ENCODE measurements at places on chromosomes 2 and 18.
A peak's percentile ranks its signal among the peaks of the same experiment; 100 is the strongest.

GRCh38 chr2:161420406-161421074 lies 4.4 kb downstream of the TBR1 start:
- DNase-seq: no peak

- no peak for DNase-seq
Observed at GRCh38 chr18:9057646-9058045, 44.9 kb upstream of the NDUFV2 start.

DNA sequence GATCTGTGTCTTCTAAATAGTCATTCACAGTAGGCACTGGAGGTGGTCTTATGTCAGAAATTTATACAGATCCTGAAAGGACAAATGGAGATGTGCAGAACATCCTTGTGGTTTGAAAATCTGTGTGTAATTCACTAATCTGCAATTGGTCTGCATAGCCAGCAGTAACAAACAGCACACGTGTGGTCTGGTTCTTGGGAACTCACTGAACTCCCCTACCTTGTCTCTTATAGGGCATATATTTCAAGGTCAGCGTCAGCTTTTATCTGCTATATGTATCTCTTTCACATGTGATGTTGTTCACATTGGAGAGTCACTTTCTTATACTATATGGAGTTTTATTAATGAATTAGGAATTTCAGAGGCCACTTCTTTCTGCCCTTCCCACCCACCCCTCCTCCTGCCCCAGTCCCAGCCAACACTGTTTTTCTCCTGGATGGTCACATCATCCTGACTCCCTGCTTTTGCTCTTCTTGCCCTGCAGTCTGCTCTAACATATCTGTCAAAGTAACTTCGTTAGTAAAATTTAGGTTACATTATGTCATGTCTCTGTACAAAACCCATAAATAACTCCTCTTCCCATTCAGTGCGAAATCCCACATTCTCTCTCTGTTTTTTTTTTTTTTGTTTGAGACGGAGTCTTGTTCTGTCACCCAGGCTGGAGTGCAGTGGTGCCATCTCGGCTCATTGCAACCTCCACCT lies 35.4 kb upstream of the CABYR start:
- no peak for DNase-seq

DNA sequence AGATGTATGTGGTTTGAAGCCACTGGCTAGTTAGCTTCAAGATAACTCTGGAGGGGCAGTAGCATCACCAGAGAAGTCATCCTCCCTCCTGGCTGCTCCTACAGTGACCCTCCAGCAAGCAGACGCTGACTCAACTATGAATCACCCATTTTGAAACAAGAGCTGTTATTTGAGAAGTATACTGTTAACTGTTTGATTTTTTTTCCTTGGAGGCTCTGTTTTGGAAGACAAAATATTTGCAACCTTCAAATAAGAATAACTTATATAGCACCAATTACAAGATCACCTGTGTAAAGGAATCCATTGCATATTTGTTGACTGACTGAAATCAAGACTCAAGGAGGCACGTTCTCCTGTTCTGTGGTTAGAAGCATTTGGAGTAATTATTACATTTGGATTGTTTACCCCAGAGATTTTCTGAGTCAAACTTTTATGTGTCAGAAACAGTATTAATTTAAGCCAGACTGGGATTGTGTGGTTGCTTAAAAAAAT lies 313.8 kb downstream of the MTX2 start:
- DNase-seq: no peak

DNA sequence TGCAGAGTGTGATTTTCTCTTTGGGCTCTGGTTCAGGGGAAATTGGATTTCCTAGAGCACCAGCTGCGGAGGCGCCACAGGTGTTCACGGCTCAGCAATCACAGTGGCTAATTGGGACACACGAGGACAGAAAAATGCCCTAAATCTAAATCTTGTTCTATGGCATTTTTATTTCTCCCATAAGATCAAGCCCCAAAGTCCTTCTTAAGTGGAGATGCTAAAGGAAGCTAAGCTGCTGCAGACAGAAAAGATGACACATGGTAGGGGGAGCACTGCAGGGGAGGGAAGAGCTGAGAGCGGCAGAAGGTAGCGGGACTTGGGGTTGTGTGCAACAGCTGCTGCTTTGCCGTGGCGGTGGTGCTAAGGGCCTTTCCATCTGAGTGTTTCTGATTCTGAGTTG lies 280.6 kb downstream of the MYT1L start:
- DNase-seq: no peak

GRCh38 chr2:120111193-120111592 lies 98.3 kb downstream of the EPB41L5 start:
- no peak for DNase-seq

DNA sequence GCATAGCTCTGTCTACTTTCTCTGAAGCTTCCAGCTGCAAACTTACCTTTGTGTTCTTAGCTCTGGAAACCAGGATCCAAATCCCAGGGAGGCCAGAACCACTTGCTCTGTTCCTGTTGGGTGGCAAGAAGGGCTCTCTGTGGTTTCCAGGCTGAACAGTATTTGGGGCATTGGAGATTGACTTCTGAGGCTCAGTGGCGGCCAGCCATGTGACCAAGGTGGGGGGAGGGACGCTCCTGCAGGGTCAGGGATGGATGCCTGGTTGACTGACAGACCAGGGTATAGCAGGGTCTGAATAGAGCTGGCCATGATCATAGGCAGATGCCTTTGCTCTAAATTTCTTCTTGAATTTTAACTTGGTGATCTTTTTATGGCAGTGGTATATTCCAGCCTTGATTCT lies 15.1 kb downstream of the SLC4A5 start:
- no peak for DNase-seq

- no peak for DNase-seq
Observed at GRCh38 chr18:23170137-23170536, 34.9 kb downstream of the CABLES1 start.

DNA sequence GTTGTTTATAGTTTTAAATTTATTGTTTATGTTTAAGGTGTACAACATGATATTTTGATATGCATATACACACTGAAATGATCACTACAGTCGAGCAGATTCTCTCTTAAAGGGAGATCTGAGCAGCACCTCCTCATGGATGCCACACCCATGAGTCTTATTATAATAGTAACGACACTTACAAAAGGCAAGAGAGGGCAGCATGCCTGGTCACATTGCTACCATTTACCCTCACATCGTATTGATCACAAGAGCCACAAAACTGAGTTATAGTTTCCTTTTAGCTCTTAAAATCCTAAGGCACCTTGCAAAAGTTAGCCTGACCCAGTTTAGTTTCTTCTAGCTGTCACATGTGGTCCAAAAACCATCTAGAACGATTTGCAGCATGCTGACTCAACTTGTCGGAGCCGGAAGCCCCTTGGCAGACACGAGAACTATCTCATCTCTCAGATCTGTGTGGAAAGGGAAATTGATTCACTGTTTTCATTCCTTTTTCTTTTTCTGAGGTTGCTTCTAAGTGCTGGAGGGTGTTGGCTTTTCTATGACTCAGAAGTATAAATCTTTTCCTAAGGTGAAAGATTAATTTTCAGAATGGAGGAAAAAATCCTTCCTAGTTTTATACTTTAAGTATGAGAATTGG lies 85.3 kb downstream of the CDC42EP3 start:
- peak; percentile 87 for DNase-seq

DNA sequence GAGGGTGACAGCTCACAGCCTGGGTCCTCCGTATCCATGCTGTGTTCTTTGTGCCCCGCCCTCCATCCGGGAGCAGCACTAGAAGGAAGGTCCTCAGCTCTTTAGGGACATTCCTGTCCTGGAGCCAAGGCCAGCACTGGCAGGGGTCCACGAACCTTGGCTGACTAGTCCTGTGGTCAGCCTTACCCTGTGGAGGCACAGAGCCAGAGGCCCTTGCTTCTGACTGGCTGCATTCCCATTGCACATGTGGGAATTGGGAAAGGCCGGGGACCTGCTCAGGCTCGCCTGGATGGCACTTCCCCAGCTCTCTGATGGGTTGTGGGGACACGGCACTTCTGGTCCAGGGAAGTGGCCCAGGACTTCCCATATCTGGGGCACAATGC lies 24.9 kb upstream of the RHOB start:
- no peak for DNase-seq

- no peak for DNase-seq
Observed at GRCh38 chr2:174744111-174744510, 20.2 kb downstream of the CHRNA1 start.

- peak; percentile 84 for DNase-seq
Observed at GRCh38 chr2:37376421-37377186, 32.2 kb downstream of the QPCT start.

DNA sequence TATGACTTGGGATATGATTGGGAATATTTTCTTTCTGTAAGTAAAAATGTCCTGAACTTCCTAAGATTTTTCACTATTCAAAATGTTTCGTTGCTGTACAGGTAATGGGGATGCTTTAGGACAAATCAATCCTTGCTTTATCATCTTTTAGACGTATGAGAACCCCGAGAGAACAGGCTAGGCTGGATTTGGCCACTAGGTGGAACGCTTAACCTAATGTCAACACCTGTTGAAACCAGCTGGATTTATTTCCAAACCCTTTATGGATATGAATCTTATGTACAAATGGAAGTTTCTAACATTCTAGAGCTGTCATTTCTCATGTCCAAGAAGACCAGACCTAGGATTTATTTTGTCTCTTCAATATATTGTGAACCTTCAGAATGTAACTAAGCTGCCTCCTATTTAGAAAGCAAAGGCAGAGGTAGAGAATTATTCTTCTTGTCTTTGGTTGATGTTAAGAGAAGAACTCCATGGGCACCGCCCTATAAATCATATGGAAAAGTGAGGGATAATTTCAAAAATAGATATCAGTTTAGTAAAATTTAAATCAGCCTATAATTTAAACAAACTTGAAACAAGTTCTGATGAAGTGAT lies 96.7 kb downstream of the PMAIP1 start:
- peak; percentile 48 for DNase-seq

GRCh38 chr2:212227755-212228154 lies 310.8 kb downstream of the ERBB4 start:
- no peak for DNase-seq

GRCh38 chr2:69989009-69989408 lies 27.6 kb upstream of the ASPRV1 start:
- no peak for DNase-seq

GRCh38 chr2:181780657-181781056 lies 100.3 kb upstream of the NEUROD1 start:
- DNase-seq: no peak

GRCh38 chr2:158967731-158968395 lies 577 bp upstream of the TANC1 start:
- no peak for DNase-seq

- DNase-seq: no peak
Observed at GRCh38 chr18:5903386-5903785, 8.1 kb upstream of the TMEM200C start.

- no peak for DNase-seq
Observed at GRCh38 chr18:8215741-8216140, 393.5 kb upstream of the RAB12 start.

DNA sequence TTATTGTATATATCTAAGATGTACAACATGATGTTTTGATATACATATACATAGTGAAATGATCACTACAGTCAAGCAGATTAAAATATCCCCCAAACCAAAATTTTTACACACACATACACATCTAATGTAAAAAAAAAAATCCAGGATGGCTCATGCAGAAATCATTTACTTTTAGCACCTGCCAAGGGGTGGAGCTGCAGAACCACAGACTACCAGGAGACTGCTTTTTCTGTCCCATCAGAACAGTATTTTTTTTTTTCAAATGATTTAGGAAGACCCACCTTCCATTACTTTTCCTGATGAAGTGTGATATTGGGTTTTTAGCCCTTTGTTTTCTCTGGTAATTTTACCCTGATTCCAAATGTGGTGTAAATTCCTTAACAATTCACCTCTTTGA lies 61.9 kb downstream of the AQP4 start:
- no peak for DNase-seq

- DNase-seq: no peak
Observed at GRCh38 chr2:128227862-128228261, 90.8 kb downstream of the HS6ST1 start.

GRCh38 chr18:48695671-48696070 lies 156.8 kb downstream of the CTIF start:
- DNase-seq: no peak

GRCh38 chr18:57748770-57749603 lies 54.1 kb downstream of the ATP8B1 start:
- DNase-seq: peak; percentile 46

GRCh38 chr2:138823666-138824065 lies 43.5 kb upstream of the NXPH2 start:
- no peak for DNase-seq

GRCh38 chr2:205776139-205776538 lies 93.8 kb downstream of the NRP2 start:
- peak; percentile 64 for DNase-seq

DNA sequence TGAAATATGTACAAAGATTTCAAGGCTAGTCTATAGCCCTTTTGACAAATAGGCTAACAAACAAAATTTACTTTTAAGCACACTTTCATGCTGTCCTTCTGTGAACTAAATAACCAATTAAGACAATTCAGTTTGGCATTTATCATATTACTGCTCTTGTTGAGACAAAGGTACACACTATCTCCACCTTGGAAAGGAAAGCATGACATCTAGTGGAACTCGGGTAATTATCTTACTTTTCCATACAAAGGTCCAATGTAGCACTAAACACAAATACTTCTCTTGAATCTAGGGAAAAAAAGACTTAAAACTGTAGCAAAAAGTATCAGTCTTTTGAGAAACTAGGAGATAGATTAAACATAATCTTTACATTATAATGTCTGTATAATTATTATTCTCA lies 125.0 kb upstream of the CD226 start:
- DNase-seq: peak; percentile 27

GRCh38 chr2:167733747-167734146 lies 513.6 kb downstream of the STK39 start:
- DNase-seq: no peak

DNA sequence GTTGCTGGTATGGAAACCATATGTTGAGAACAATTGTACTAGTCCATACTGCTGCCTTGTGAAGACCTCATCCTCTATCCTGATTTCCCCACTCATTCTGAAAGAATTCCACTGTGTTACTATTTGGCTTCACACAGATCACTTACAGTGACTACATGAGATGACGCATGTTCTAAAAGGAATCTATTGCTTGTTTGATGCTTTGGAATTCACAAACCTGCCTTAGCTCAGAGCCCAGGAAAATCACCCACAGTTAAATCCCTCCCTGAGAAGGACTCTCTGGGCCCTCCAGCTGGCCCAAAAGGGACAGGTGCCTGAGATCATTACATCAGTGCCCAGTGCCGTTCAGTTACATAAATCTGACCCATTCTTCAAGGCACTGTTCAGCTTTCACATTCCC lies 45.3 kb downstream of the KLHL29 start:
- DNase-seq: no peak

GRCh38 chr2:99101697-99102096 lies 39.8 kb upstream of the C2orf15 start:
- DNase-seq: no peak
